H9 (cell line): ENCODE measurements at places on chromosomes 1 and 21. TPM values are rescaled to one million over a fixed set of nuclear protein-coding genes. Genes with fewer than 3 reads are reported as not detected.

GRCh38 chr1:201559679-201560162 lies 20.8 kb downstream of the NAV1 start:
- H3K4me1 ChIP-seq, result 0 out of 2 replicates have a peak, but pooled peaks cover 3% of the 10 kb centered on the region
- H3K27me3 ChIP-seq, result no peaks in the 10 kb centered on the region; the same call in 1 of the 2 replicates
- no peak overlapping the region for H3K4me3 ChIP-seq
- no peak overlapping the region for H3K27ac ChIP-seq
- DNase-seq, result peak; percentile 90

GRCh38 chr1:193068013-193068412 lies 8.6 kb downstream of the RO60 start:
- no peak overlapping the region for H3K27ac ChIP-seq
- H3K4me1 ChIP-seq, result no peaks in the 10 kb centered on the region; the same call in 1 of the 2 replicates
- DNase-seq, result no peak
- no peaks in the 10 kb centered on the region for H3K27me3 ChIP-seq
- H3K36me3 ChIP-seq, result peaks cover 7% of the 10 kb centered on the region

DNA sequence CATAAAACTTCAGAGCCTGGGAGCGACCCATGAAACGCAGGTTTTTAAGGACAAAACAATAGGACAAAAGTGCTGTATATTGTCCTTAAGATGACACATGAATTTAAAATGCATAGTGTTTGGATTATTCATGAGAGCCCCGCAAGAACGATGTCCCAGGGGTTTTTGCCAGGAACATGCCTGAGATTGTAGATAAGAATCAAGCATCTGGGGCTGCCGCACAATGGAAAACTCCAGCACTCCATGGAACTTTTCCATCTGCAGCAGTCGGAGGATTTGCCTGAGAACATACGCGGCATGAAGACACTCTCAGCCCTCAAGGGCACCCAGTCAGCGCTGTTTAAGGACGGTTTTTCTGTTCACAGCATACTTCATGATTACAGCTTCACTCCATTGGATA lies 5.3 kb upstream of the ERG start:
- H3K36me3 ChIP-seq, result no peaks in the 10 kb centered on the region
- no peak overlapping the region for H3K27ac ChIP-seq
- H3K4me1 ChIP-seq, result no peaks in the 10 kb centered on the region; the same call in 1 of the 2 replicates
- DNase-seq, result no peak

DNA sequence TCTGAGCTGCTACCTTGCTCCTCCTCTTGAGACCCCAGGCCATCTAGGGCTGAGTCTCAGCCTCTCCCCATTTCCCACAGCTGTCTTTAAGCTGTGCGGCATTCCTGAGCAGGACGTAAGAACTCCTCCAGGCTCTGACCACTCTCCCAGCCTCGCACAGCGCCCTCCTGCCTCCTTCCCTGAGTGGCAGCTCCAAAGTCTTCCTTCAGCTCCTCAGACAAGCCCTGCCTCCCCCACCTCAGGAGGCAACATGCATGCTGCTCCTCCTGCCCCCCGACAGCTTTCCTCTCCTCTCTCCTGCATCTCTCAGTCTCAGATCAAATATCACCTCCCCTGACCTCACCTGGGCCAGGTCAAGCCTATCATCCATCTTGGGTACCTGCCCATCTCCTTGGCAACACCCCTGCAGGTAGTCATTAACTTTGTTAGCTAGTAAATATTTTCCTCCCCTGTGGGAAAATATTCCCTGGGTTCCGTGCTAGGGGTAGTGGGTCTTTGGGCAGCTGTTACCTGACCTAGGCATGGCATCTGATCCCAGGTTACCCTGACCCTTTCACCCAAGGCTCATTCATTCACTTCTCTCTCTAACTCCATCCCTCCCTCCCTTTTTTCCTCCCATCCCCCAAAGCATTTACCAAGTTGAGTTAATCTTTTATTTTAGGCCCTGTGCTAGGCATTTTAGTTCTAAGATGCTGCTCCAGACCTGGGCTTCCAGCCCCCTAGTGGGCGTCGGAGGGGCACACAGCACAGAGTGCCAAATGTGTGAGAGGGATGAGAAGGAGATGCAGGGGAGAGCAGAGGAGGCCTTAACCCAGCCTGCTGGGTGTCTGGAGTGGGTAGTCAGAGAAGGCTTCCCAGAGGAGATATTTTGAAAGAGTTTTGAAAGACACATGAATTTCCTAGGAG lies 419.9 kb downstream of the PTPRU start:
- peaks cover 2% of the 10 kb centered on the region; the same call in 1 of the 3 replicates for H3K36me3 ChIP-seq
- no peaks in the 10 kb centered on the region for H3K4me1 ChIP-seq
- no peak overlapping the region for H3K4me3 ChIP-seq
- peak; percentile 57 for DNase-seq

DNA sequence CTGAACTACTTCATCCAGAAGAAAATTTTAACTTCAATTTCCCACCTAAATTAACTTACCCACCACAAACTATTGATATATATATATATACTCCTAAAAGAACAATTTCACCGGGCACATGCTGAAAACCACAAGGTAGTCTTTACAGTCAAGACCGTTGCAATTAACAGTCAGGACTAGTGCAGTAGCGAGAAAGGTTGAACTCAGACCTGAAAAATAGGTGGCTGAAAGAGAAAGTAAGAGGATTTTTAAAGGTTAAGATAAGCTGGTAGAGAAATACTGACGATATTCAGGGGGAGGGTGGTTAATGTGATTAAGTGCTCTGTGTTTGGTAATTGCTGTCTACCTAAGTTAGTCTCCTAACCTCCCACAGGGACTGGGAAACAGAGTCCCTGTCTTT lies 1153.5 kb upstream of the TMPRSS15 start:
- H3K4me3 ChIP-seq, result no peak overlapping the region
- H3K4me1 ChIP-seq, result peaks cover 2% of the 10 kb centered on the region; the same call in 1 of the 2 replicates

DNA sequence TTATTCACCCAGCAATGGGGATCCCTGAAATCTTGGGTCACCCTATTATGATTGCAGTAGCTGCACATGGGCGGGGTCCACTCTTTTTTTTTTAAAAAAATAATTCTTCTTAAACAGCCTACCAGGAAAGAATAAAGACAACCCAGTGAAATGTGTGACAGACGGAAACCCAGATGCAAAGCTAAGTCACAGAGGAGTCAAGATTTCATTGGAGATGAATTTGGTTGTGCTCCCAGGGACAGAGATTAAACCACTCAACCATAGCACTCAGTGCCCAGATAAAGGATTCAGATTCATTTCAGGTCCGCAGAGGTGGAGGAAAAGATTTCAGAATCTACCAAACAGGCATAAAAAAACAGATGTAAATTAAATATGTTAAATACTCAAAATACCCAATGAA lies 583.5 kb upstream of the ZP4 start:
- DNase-seq, result no peak
- H3K36me3 ChIP-seq, result peaks cover 8% of the 10 kb centered on the region; the same call in 2 of the 3 replicates
- no peaks in the 10 kb centered on the region; the same call in 1 of the 2 replicates for H3K27me3 ChIP-seq
- H3K27ac ChIP-seq, result no peak overlapping the region
- no peak overlapping the region for H3K4me3 ChIP-seq

- H3K36me3 ChIP-seq, result no peaks in the 10 kb centered on the region
- DNase-seq, result peak; percentile 56
- no peak overlapping the region for H3K4me3 ChIP-seq
- no peaks in the 10 kb centered on the region for H3K27me3 ChIP-seq
Measured at GRCh38 chr1:203572134-203572625, 54.5 kb upstream of the ATP2B4 start.

The RAB13 gene
- 122 and 130 TPM in 2 replicates for total RNA-seq

DNA sequence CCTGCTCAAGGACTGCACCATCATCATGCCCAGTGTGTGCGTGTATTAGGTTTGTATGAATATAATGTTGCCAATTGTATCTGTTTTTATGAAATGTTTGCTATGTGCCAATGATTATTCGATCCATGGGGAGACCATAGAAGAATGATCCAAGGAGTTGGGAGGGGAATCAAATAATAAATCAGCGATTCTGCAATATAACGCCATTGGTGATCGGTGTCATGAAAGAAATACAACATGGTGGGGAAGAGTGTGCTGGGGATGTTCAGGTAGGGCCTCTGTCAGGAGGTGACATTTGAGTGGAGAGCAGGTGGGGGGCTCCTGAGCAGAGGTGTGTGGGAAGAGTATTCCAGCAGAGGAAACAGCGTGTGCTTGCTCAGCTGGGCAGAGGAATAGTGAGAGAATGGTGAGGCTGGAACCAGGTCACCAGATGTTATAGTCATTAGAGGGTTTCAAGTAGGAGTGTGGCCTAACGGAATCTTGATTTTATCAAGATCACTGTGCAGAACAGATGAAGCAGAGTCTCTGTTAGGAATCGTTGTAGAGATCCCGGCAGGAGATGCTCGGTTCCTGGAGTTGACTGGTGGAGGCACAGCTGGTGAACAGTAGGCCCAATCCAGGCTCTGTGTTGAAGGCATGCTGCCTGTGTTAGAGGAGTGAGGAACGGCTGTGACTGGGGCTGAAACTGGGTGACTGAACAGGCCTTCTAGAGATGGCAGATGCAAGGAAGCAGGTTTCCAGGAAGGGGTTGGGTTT lies 2.9 kb upstream of the ZNF496 start:
- no peak overlapping the region; the same call in 1 of the 2 replicates for H3K4me3 ChIP-seq
- peaks cover 54% of the 10 kb centered on the region for H3K36me3 ChIP-seq
- no peak for DNase-seq
- no peak overlapping the region for H3K27ac ChIP-seq
- peaks cover 16% of the 10 kb centered on the region for H3K4me1 ChIP-seq

DNA sequence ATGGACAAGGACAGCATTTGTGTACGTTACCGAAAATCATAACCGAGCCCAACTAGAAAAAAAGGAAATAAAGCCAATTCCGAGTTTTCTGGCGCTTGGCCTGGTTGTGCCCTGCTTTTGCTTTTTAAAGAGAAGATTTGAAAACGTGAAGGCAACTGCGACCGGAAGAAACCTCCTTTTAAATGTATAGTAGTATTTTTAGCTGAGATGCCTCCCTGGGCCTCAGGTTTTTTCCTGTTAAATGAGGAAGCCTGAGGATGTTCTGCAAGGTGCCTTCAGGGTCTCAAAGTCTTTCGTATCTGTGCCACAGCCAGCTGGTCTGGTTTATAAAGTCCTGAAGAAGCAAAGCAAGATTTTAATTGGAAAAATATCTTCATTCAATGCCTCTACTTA lies 371 bp upstream of the ODF2L start:
- no peaks in the 10 kb centered on the region for H3K27me3 ChIP-seq
- peak overlapping the region; percentile 64 for H3K27ac ChIP-seq
- peaks cover 5% of the 10 kb centered on the region for H3K36me3 ChIP-seq
